Stimulated activated CD4-positive, alpha-beta T cell treated with anti-CD3 and anti-CD28 coated beads, Interleukin-1b, Interleukin-23, amount 100 ng/mL, for 4 hours (primary cell): ENCODE measurements at places on chromosomes 12 and 14.

GRCh38 chr12:31407562-31407961 lies 81.6 kb upstream of the SINHCAF start:
- no peak for DNase-seq

GRCh38 chr12:969821-970220 lies 20.3 kb upstream of the RAD52 start:
- no peak for DNase-seq

GRCh38 chr14:104229534-104230055 lies 91.2 kb downstream of the KIF26A start:
- DNase-seq = no peak

DNA sequence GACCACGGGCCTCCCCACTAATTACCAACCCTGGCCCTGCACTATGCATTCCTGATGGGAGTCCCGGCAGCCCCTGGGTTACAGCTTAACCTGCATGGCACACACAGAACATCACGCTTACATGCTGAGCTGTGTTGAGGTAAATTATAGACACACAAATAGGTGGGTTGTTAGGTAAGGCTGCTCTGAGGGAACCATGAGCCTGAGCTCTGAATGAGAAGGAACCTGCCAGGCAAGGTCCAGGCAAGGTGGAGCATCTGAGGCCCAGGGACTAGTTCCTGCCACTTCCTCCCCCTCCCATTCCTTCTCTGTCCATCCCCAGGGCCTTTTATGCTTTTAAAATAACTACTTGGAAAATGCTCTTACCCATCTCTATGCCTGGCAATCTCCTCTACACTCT lies 82.7 kb upstream of the ESRRB start:
- no peak for DNase-seq

DNA sequence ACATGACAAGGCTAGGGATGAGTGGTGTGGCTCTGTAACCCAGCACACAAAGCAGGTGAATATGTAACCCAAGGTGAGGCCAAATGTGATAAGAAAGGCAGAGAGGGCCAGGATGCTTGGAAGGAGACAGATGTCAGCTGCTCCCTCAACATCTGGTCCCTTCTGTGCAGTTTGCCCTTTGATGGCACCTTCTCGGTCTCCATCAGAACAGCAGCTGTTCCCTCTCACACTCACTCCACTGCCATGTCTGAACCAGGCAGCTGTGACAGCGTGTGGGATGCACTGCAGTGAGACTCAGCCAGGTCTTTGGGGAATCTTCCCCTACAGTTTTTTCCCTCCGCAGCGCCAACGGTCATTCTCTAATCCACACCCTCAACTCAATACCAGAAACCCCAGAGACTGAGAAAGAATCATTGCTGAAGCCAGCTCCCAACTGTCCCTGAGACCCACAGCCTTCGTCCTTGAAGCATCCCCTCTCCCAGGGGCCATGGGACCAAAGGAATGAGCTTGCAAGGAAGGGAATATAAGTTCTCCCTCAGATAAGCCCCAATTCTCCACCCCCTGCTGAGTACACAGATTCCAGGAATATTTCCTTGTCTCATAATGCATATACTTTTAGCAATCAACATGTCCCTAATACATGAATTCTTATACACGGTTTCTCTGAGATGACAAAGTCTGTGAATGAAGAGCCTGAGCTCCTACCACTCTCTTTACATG lies 230.0 kb downstream of the GLT1D1 start:
- DNase-seq = no peak

DNA sequence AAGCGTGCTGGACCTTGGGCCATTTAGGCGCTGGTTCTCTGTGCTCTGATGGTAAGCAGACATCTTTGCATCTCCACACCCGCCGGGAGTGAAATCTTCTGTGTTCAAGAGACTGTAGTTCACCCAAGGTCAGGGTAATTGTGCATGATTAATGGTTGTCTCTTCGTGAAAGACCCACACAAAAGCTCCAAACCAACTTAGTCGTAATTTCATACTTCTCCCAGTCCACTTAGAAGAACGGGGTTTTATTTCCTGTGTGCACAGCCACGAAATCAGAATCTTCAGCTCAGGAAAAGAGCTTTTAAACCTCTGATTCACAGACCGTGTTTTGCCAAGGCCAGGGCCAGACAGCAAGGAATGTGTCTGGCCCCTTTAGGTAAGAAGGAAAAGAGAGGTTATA lies 640.9 kb downstream of the MED13L start:
- no peak for DNase-seq

DNA sequence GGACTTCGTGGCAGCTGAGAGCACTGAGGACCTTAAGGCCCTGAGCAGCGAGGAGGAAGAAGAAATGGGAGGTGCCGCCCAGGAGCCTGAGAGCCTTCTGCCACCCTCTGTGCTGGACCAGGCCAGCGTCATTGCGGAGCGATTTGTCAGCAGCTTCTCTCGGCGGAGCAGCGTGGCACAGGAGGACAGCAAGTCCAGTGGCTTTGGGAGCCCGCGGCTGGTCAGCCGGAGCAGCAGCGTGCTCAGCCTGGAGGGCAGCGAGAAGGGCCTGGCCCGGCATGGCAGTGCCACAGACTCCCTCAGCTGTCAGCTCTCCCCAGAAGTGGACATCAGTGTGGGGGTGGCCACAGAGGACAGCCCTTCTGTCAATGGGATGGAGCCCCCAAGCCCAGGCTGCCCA lies 37.0 kb downstream of the PLEKHG3 start:
- no peak for DNase-seq

DNA sequence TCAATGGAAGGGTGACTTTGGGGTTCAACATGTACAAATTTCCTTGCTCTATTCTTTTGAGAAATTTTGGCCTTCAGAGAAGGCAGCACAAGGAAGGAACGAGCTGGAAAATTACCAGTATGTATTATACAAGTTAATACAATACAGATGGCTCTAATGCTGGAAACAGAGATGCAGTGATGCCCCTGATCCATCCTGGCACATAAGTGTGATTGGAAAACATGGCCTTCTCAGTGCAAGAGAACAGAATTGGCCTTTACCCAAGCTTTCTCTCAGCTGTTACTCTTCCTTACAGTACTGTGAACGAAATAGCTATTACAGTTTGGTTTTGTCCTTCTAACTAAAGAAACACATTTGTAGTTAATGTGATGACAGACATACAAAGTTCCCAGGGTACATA lies 102.5 kb upstream of the GPHB5 start:
- DNase-seq = no peak

- DNase-seq = no peak
Measured at GRCh38 chr12:111455448-111456320, 50.0 kb downstream of the SH2B3 start.

DNA sequence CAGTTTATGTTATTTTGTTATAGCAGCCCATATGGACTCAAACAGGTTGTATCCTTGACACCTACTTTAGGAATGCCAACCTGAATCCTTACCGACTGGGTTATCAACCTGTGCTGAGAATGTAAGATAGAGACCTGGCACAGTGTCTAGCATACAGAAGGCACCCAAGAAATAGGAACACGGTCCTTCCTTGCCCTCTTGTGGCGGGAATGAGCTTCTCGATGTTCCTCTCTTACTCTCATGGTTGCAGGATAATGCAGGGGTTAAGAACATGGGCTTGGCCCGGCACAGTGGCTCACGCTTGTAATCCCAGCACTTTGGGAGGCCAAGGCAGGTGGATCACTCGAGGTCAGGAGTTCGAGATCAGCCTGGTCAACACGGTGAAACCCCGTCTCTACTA lies 6.5 kb downstream of the C12orf43 start:
- no peak for DNase-seq

GRCh38 chr14:34007902-34008301 lies 57.0 kb upstream of the EGLN3 start:
- no peak for DNase-seq

GRCh38 chr12:119391673-119392072 lies 57.1 kb downstream of the CCDC60 start:
- no peak for DNase-seq

GRCh38 chr12:106717673-106718072 lies 56.8 kb upstream of the RIC8B start:
- DNase-seq = no peak

GRCh38 chr12:1011091-1011490 lies 20.1 kb downstream of the ERC1 start:
- no peak for DNase-seq

DNA sequence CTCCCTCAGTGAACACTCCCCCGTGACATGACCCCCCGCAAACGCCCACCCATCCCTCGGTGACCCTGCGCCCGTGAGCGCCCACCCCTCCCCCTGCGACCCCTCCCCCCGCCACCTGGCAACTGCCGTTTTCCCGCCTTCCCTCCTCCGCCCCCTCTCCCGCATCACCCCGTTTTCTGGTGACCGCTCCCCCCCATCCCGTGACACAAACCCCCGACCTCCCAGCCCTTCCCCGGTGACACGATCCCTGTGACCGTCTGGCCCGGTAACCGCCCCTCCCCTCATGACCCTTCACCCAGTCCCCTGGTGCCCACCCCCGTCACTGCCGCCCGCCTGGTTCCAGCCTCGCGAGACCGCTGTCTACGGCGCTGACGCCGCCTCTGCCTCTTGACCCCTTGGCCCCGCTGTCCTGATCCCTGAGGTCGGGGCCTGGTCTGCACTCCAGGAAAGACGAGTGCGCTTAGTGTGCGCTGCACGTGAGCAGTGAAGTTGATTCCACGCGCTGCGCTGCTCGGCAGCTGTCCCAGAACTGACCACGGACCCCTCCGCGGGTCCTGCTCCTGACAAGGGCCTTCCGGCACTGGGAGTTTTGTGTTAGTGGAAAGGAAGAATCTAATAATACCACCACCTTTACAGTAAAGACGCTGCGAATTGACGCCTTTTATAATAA lies 59.4 kb downstream of the DDX51 start:
- peak; percentile 36 for DNase-seq

DNA sequence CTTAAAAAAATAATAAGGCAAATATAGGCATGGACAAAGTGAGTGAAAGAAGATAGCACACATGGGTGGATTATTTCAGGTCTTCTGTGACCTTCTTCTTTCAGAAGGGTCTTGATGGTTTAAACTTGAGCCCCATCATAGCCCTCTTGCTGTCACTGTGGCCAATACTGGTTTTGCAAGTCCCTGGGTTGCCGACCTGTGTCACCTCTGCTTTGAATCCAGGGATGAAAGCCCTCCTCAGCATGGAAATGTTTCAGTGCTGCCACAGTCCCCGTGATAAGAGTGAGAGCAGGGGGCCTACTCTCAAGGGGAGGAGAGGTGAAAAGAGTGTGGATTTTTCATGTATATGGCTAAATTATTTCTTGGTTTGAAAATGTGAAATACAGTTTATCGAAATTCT lies 30.2 kb upstream of the ATF1 start:
- no peak for DNase-seq

- no peak for DNase-seq
Measured at GRCh38 chr12:114868995-114869834, 185.2 kb upstream of the TBX3 start.

GRCh38 chr12:121138284-121138683 lies 5.6 kb downstream of the P2RX7 start:
- no peak for DNase-seq

- DNase-seq = no peak
Measured at GRCh38 chr14:55771242-55771981, 191.4 kb downstream of the KTN1 start.

DNA sequence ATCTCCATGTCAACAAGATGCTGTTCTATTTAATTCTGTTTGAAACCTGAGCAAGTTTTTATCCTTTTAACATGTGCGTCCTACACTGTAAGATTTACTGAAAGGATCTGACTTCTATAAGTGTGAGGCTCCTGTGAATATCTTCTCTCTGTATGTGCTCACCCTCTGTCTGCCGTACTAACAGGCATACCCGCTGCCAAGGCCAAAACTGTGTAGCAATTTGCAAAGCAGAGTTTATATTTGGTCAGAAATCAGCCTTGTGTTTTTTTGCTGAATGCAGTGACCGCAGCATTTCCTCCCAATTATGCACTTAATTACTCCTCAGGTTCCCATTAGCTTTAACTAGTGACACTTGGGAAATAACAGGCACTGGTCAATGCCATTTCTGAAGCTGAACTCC lies 12.3 kb downstream of the CHST11 start:
- no peak for DNase-seq

- no peak for DNase-seq
Measured at GRCh38 chr12:132423251-132423819, 66.6 kb upstream of the FBRSL1 start.

DNA sequence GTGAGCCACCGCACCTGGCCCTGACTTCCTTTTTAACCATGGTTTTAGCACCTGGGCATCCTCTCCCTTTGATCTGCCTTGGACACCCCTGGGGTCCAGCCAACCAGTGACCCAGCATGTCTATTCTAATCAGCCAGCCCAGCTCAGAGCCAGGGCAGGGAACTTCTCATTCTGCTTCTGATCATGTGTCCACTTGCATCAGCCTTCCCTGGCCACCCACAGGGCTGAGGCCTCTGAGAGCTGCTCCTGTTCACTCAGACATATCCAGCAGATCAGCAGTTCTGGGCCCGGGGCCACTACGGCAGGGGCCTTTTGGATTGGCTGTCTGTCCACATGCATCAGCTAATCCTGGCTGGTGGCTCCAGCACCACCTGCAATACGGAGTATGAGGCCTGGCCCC lies 117.9 kb upstream of the MAP1LC3B2 start:
- no peak for DNase-seq

DNA sequence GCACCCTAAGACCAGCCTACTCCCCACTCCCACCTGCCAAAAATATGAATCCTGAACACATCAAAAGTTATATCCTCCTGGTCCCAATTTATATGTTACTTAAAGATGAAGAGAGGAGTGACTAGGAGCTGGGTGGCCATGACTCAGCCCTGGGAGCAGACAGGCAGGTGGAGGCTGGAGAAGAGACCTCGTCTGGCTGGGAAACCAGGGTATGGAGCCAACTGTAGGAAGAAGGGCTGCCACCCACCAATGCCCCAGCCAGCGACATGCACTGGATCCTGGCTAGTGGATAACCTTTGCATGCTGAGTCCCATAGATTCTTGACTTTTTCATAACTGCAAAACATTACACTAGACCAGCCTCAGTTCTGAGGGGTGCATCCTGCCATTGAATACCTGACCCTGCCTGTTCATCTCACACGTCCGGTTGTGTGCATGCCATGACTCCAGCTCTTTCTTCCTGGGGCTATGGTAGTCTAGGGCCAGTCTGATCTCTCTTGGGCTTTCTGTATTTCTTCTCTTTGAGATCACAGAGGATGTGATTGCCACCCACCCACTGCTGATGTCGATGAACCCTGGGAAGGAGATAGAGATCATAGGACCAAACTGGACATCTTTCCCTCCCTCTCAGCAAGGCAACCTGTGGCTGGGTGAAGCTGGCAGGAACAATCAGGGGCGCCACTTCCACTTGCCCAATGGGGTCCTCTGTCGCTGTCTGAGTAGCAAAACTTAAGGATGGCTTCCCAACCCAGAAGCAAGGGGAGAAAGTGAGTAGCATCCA lies 69.6 kb upstream of the DDX11 start:
- DNase-seq = no peak

DNA sequence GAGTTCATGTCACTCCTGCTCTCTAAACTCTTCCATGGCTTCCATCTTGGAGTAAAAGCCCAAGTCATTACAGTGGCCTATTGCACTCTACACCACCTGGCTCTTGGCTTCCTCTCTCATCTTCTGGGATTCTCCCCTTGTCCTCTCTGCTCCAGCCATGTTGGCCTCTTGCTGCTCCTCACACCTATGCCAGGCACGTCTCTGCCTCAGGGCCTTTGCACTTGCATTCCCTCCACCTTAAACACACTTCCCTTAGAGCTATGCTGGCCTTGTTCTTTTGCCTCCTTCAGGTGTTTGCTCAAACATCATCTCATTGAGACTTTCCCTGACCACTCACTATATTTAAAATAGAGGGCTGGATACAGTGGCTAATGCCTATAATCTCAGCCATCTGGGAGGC lies 23.3 kb upstream of the RPH3A start:
- DNase-seq = no peak

GRCh38 chr12:29639893-29640495 lies 142.5 kb upstream of the OVCH1 start:
- DNase-seq = no peak

- DNase-seq = no peak
Measured at GRCh38 chr12:92416385-92416812, 270.8 kb upstream of the BTG1 start.
